Cortex of kidney (tissue), 1 donor: ENCODE measurements at places on chromosomes 12 and 14.

DNA sequence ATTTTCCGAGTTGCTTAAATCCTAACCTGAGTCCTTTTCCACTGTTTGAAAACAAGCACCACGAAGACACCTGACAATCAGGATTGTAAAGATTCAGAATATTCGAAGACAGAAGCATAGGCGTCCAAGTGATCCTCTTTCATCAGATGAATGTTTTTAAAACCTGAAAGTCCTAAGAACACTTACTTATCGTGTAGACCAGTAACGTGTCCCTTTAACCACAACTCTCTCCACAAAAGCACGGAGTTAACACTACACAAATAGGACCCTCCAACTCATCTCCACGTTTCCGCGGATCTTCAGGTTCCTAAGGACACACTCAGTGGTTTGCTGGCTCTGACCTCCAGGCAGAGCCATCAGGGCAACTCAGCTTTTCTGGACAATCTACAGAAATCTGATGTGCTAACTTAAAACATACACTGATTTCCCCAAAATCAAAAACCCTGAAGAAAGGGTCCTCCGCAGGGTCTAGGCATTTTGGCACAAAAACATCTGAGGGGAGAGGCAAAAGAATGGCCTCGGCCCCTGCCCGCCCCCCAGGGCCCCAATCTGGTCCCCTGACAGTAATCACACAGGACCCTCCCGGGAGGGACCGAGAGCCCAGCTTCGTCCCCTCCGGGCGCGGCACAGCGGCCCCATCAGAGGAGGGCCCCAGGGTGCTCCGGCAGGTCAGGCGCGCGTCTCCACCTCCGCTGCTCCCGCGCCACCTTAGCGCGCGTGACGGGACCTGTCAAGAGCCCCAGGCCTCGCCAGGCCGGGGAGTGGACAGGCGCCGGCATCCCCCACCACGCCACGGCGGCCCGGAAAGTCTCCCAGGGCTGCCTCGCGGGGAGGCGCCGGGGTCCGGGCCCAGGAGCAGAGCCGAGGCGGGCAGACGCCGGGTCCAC lies 925 bp downstream of the DICER1 start:
- DNase-seq, result no peak

GRCh38 chr12:51048661-51049251 lies 629 bp downstream of the LETMD1 start:
- DNase-seq, result no peak

DNA sequence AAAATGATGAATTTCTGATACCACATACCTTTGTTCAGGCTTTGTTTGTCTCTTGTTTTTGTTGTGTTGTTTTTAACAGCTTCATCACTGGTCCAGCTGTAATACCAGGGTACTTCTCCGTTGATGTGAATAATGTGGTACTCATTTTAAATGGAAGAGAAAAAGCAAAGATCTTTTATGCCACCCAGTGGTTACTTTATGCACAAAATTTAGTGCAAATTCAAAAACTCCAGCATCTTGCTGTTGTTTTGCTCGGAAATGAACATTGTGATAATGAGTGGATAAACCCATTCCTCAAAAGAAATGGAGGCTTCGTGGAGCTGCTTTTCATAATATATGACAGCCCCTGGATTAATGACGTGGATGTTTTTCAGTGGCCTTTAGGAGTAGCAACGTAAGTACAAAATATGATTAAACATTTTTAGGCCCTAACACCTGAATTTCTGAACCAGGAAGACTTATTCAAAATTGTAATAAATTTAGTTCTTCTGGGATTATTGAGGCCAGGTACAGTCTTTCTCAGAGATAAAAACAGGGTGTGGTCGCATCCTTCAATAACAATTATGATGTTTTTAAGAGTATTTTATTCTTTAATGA lies 22.4 kb downstream of the RXYLT1 start:
- no peak for DNase-seq

DNA sequence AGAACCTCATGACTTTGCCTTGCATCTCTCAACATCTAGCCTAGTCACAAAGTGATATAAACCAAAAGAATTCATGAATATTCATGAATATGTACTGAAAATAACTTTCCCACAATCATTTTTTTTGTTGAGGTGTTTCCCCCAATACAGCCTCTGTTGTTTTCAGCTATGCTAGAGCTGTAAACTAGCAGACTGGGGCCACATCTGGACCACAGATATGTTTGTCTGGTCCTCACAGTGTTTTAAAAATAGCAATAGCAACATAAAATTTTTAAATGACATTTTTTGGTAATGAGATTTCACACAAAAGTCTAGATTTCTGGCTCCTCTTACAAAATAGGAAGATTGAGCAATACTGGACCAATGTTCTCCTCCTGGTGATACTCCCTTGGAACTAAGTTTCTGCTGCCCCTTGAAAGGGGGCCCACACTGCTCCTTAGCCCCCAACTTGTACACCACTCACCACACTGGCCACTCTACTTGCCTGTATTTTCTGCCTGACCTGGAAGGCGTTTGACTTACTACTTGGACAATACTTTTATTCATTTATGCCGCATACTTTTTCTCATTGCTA lies 81.2 kb downstream of the BMP4 start:
- no peak for DNase-seq

- DNase-seq, result no peak
Observed at GRCh38 chr12:91173124-91173523, 9.5 kb downstream of the DCN start.

DNA sequence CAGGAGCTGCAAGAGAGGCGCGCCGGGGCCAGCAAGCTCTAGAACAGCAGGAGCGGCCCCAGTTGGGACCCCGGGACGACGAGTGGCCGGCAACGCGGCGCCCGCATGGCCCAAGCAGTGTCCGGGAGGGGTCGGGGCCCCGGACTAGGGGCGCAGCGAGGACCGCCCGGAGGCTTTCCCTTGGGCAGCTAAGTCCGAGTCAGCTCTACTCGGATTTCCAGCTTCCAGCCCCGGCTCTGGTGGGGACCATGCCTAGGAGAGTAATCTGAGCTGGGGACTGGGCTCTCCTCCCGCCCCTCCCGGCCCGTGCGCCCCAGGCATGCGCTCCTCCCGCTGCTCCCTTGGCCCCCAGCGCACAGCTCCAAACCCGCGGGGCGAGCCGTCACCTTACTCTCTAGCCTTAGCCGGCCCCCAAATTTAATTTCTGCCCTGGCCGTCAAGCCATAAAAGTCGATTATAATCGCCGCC lies 41.6 kb upstream of the CAPRIN2 start:
- DNase-seq, result no peak

DNA sequence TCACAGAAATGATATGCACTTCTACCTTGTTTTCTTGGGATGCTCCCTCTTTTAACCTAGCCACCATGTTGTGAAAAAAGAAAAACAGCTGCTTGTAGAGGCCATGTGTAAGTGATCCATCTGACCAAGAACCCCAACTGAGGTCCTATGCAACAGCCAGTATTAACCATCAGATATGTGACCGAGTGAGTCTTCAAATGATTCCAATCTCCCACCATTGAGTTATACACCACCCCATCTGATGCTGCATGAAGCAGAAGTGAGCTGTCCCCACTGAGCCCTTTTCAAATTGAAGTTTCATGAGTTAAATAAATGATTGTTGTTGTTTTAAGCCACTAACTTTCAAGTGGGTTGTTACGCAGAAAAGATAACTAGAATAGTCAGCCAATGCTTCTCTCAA lies 20.6 kb upstream of the USP15 start:
- no peak for DNase-seq

DNA sequence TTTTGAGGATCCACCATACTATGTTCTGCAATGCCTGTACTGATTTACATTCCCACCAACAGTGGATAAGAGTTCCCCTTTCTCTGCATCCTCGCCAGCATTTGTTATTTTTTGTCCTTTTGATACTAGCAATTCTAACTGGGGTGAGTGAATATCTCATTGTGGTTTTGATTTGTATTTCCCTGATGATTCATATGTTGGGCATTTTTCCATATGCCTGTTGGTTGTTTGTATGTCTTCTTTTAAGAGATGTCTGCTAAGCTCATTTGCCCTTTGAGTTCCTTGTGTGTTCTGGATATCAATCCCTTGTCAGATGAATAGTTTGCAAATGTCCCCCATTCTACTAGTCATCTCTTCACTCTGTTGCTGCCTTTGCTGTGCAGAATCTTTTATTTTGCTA lies 49.0 kb upstream of the MSRB3 start:
- no peak for DNase-seq

DNA sequence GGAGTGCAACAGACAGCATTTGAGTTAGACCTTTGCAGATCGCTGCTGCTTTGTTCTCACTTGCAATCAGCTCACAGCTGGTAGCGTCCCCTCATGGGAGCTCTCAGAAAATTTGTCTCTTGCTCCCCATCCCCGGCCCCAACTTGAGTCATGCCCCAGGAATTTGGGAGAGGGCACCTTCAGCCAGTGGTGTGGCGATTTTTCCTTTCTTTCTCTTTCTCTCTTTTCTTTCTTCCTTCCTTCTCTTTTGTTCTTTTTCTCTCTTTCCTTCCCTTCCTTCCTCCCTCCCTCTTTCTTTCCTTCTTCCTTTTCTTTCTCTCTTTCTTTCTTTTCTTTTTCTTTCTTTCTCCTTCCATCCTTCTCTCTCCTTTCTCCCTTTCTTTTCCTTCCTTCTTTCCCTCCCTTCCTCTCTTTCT lies 34.2 kb upstream of the MAP1LC3B2 start:
- no peak for DNase-seq
